ENCODE measurements at places on chromosomes 1 and 21.

DNA sequence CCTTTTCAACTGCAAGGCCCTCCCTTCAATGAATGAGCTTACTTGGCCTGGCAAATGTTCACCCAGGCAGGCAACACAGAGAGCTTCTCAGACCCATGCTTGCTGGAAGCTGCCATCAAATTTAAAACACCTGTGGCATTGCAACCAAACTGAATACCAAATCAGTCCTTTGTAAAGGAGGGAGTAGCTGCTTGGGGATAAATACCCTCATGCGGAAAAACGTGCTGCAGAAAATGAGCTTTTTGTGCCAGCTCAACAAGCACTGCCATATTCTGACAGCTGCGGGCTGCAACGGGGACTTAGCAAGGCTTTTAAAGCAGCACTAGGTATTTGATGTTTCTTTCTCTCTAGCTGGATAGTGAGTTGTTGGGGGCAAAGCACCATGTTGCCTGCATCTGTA, 119.7 kb downstream of the PLPPR4 start:
- DNase-seq, result no peak

DNA sequence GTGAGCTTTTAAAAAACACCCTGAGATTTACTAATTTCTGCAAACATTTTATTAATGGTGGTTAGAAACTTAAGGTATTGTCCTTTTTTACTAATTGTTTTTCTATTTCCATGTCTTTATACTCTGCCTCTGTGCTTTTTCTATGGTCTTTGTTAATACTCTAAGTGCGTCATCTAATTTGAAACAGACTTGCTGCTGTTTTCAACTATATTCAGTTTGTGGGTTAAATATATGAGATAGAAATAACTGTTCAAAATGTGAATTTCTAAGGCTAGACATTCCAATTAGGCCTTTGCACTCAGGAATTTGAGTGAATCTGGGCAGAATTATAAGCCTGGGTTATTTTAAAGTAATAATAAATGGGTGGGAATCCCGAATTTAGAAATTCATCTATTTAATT, 82.4 kb upstream of the COL11A1 start:
- no peak for DNase-seq

DNA sequence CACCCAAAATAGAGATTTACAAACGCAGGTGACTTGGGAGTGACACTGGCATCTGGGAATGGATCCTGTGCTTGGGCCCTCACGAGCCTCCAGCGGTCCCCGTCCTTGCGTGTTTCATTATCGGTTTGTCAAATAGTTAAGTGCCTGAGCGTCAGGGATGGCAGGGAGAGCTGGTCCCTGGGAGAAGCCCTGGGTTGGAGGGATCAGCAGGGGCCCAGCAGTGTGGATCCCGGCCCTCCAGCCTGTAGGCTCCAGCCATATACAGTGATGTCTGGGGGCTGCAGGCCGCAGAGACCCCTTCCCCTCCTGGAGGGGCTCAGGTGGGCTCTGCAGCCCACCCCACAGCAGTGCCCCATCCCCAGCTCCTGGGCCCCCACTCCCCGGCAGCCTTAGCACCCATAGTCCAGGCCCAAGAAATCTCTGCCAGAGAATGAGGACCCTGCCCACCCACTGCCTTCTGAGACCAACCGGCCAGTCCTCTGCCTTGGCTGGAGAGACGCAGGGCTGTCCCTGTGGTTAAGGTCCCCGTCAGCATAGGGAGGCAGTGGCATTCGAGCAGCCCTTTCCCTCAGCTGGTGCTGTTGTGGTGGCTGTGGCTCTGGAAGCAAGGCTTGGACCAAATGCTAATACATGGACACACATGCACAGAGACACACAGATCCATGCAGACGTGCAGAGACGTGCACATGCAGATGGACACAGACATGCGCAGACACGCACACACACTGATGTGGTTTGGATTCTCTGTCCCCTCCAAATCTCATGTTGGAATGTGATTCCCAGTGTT, 2.4 kb upstream of the SLC19A1 start:
- no peak for DNase-seq

- DNase-seq, result no peak
Observed at GRCh38 chr21:35222021-35222420, 172.9 kb upstream of the RUNX1 start.

DNA sequence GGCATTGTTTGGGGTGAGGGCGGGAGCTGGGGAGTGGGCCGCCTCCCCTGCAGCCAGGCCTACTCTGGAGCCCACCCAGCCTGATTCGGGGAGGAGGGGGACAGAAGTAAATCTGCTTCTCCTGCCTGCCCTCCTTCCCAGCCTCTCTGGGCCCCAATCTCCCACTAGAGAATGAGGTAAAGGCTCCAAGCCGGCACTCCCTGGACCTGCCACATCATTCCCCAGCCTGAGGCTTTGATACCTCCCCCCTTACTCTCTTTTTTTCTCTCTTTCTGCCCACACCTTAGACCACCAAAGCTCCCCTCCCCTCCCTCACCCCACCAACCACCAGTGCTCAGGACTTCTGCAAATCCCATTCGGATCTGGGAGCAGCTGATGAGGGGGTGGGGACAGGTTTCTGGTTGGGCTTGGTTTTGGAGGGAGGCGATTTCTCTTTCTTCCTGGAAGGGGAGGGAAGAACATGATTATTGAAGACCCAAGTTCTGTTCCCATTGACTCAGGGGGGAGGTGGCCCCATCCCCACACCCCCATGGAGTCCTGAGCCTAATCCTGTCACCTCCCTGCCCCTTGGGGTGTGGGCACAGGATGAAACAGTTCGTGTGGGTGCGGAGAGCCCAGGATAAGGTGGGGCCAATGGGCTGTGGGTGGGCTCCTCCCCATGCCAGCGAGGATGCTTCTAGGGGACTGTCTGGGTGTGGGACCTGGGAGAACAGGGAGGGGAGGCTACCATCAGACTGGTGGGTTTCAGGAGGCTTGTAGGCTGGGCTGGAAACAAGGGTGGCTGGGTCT, 1.3 kb downstream of the MAP7D1 start:
- no peak for DNase-seq

GRCh38 chr1:20324704-20325406, 34.2 kb downstream of the VWA5B1 start:
- DNase-seq, result no peak

- no peak for DNase-seq
Observed at GRCh38 chr21:45836694-45837670, 144.6 kb upstream of the COL6A1 start.

- DNase-seq, result no peak
Observed at GRCh38 chr1:228096416-228097332, 6.5 kb downstream of the C1orf35 start.

DNA sequence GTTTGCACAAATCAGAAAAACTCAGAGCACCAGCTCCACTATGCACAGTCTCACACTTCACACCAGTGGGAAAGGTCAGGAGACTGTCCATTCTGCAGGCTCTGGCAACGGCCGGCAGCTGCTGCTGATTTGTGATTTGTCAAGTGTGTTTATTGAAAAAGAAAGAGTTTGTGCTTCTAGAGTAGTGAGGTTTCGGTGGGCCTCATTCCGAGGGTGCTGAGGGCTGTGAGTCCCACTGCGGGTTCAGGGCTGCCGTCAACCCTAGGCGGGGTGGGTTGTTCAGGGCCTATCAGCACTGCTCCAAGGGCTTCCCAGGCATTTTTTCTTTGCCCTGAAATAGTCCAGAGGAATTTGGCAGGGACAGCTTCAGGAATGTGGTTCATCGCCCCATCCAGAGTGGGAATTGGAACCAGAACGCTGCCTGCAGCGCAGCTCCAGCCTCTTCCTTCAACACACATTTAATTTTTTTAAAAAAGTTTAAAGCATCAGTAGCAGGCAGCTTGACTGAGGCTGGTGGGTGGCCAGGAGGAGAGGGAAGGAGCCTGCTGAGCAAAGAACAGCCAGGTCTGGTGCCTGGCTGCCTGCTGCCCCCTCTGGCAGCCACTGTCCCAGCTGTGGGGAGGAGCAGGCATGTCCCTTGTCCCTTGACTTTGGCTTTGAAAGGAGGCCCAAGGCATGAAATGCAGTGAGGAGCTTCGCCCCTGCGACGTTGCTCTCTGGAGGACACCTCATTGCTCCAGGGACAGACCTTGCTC, 19.7 kb downstream of the STUM start:
- no peak for DNase-seq

- no peak for DNase-seq
Observed at GRCh38 chr1:64920941-64921589, 45.3 kb downstream of the JAK1 start.

Data from inflammatory macrophage treated with lipopolysaccharide for 4 hours (primary cell).